NB4 (cell line): ENCODE measurements at places on chromosomes 1 and 21.

DNA sequence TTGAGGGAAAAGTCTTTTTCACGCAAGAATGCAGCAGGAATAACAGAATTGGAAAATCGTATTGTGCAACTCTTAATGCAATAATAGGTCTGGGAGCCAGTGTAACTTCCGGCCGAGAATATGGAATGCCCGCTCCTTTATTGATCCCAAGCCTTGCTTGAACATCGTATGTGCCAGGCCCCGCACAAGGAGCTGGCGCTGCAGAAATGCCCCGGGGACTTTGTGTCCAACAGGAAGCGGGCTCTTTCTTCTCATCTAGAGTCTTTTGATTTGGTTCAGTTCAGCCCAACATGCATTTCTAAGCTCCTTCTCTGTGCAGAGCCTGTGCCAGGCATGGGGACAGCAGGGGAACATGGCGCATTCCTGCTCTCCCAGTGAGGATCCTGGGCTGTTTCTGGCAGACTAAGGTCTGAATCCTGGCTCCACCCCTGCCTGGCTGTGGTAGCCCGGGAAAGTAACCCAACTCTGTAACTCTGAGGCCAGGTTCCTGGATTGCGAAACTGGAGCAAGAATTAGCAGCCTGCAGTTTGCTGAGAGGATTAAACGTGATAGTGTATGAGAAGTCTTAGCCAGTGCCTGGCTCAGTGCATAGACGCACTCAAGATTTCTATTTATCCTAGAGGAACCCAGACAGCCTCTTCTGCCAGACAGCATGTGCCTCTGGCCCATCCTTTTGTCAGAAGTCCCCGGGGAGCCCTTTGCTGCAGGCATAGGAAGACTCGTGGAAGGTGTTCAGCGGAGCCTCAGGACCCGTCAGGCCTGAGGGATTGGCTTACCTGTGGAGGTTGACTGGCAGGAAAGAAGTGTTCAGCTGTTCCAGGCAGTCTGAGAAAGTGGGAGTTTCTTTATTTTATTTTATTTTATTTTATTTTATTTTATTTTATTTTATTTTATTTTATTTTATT, 987 bp upstream of the CDCP2 start:
- peak; percentile 75 for DNase-seq

- DNase-seq, result no peak
Observed at GRCh38 chr21:39630827-39631226, 18.1 kb downstream of the B3GALT5 start.

GRCh38 chr1:218369688-218370511, 24.8 kb downstream of the TGFB2 start:
- no peak for DNase-seq

GRCh38 chr1:26257222-26257621, 22.7 kb upstream of the SH3BGRL3 start:
- no peak for DNase-seq

GRCh38 chr1:154716614-154717527, 108.9 kb upstream of the ADAR start:
- no peak for DNase-seq

DNA sequence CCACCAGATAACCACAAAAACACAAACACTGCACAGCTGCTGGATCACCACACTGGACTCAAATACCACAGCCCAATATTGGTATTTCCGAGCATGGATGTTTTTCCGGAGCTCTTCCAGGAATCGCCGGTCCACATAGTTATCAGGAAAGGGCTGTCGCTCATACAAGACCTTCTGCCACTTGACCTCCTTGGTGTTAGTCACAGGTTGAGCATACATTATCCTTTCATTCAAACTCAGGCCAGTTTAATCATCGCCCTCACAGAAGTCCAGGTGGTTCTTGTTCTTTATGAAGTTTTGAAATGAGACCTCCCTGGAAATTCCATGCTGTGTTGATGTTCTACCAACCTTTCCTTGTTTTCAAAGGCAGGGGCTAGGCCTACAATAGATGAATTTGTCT, 1.5 kb downstream of the PIGC start:
- DNase-seq, result no peak

DNA sequence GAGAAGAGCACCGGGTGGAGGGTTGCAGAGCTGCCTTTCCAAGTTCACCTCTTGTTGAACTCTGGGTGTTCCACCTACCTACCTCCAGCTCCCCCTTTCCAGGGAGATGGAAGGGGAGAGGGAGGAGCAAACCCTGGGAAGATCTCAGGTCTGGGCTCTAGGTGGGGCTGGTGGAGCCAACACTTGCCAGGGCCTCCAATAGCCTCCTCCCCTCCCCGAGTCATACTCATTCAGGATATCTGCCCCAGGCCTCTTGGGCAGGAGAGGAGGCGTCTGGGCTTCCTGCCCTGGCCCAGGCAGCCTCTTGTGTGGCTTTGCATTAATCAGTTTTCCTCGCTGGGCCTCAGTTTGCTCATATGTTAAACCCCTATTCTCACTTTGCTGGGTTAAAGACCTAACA, 13.4 kb downstream of the RAP1GAP start:
- no peak for DNase-seq

GRCh38 chr1:156476501-156477298, 23.9 kb downstream of the MEF2D start:
- peak; percentile 70 for DNase-seq

GRCh38 chr21:42448686-42449085, 45.0 kb downstream of the UBASH3A start:
- no peak for DNase-seq

GRCh38 chr21:28663111-28663693, 329.5 kb downstream of the LTN1 start:
- no peak for DNase-seq

- no peak for DNase-seq
Observed at GRCh38 chr21:28669971-28670653, 322.6 kb downstream of the LTN1 start.
